ENCODE measurements at places on chromosomes 3 and 15. TPM values are rescaled to one million over a fixed set of nuclear protein-coding genes. Genes with fewer than 3 reads are reported as not detected.

TM6SF1 gene
- 1.2 TPM for total RNA-seq

ACOX2 gene
- 48.9 TPM for total RNA-seq

PPP1R14D gene
- 57.5 TPM for total RNA-seq

SLC6A20 gene
- 0.29 TPM for total RNA-seq

DNA sequence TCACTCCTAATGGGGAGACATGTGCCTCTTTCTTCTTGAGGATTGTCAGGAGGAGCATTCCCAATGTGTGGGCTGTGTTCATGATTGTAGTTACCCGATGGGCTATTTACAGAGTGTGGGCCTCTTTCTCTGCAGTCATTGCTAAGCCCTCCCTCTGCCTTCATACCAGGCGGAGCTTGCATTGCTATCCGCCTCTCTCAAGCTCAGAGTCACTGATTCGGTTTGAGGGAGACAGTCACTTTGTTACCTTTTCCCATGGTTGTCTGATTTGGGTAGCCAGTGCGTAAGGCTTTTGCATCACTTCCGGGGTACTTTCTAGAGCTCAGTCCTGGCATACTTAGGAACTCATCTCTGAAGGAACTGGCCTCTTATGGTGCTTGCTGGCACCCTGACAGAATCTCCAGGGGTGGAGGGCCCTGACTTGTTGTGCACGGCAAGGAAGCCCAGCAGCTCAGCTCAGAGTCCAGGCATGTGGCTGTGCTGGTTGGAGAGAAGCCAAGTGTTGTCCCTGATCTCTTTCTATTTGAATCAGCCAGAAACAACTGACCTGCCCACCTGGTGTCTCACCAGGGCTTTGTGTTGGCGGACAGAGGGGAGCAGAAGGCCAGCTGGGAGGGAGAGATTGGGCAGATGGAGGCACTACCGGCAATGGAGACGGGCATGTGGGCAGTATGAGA lies 79.8 kb downstream of the EPHB1 start:
- DNase-seq, result no peak

DNA sequence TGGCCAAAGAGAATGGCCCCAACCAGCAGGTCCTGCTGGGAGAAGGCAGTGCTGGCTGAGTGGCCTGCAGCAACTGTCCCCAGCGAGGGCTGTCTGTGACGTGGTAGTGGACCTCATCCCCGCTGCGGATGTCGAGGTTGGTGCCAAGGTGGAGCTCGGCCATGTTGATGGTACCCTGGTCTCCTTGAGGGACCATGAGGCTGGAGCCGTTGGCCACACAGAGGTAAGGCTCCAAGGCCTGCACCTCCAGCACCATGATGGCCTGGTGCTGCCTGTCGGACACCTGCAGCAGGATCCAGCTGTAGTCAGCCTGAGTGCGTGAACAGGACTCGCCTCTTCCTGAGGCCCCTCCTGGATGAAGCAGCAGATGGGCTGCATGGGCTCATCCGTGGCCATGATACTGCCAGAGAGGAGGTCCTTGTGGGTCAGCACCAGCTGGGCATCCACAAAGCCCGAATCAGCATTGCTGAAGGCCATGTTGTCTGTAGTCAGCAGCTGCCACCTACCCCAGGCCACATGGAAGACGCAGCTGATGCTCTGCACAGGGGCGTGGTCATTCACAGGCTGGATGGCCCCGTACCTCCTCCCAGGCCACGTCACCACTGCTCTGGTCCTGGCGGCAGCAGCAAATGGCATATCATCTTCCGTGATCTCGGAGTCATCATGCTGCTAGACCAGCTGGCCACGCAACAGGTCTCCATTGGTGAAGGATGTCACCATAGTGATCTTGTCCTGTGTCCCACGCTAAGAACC lies 167.5 kb downstream of the GOLGA6L4 start:
- no peak for DNase-seq

DNA sequence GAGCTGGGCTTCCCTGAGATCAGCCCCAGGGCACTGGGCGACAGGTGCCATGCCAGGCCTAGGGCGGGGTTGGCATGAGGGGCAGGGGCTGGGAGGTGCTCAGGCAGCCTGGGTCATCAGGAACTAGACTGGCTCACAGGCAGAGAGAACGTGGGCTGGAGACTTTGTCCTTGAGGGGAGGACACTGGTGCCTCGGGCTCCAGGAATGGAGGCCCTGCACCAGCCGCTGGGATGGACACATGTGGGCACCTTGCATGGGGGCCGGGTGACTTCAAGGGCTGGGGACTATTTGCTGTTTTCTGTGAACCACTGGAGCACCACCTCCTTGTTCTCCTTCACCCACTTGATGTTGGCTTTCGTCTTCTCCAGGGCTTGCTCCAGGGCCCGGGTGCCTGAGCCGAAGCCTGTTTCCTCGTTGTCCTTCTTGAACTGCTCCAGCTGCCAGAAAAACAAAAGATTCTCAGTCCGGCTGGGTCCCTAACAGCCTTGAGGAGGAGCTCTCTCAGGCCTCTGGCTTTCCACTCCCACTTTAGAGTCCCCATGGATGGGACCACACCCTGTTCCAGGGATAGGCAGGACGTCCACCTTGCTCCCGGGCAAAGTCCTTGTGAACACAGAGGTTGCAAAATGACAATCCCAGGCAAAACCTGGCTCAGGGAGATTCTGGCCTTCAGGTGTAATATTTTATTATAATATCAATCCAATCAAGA lies 9.1 kb downstream of the MESP2 start:
- DNase-seq, result peak; percentile 86

DNA sequence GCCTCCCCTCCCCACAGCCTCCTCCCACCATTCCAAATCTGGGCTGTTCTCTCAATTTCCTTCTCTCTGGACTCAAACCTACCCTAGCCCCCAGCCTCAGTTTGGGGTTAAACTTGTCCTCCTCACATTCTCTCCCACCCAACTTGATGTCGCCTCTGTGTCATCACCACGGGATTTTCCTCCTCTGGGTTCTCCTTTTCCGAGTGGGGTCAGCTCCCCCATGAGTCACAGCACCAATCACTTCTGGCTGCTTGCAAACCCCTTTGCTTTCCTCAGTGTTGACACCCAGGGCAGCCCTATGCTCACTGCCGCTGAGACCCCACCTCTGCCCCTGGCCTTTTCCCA lies 451 bp downstream of the CCR5AS start:
- DNase-seq, result no peak

DNA sequence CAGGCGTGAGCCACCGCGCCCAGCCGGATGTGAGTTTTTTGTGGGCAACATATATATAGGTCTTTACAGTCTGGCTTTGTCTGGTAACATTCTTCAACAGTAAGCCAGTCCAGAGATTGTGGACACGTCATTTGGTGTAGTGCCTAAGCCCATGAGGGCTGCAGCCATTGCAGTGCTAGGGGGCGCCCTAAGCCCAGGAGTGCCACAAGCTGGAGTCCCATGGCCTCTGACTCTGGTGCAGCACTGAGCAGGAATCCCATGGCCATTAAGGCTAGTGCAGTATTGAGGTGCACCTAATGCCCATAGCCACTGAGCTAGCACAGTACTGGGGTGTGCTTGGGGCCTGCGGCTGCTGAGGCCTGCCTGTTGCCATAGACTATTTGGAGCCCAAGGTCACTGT lies 136.4 kb upstream of the NDN start:
- no peak for DNase-seq

Measured in mucosa of descending colon (tissue), 3 donors.